ENCODE measurements at places on chromosomes 7 and 10.

DNA sequence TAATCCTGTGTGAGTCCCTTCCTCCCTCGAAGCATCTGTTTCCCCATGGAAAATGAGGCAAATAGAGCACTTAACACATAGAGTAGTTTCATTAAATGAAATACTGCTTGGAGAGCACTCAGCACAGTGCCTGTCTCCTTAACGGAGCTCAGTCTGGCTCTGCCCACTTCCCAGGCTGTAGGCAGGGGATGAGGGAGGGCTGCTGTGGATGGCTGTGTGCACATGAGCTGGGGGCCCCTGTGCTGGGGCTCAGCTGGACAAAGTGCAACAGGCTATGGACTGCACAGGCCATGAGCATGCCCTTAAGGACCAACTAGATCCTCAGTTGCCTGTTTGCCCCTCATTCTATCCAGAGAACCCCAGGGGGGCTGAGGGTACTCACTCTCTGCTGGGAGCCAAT lies 14.5 kb downstream of the ZCCHC24 start:
- no peak for DNase-seq

- no peak for DNase-seq
These were observed 166.0 kb upstream of the MDFIC start for GRCh38 chr7:114755856-114756255.

DNA sequence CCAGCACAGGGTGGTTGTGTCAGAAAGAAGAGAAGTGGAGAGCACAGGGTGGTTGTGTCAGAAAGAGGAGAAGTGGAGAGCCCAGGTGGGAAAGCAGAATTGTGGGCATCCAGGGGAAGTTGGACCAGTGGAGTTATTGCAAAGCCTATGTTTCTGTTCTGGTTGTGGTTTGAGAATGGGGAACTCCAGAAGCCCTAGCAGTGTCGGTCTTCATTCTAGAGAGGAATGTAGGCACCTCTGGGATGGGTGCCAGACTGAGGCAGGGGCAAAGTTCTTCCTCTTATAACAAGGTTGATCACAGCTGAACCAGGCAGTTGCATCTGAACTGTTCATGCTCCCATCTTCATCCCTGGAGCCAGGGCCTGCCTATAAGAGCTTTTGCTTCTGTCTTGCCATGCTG lies 954 bp downstream of the FSCN3 start:
- no peak for DNase-seq

- DNase-seq: no peak
These were observed 33.6 kb upstream of the GUSB start for GRCh38 chr7:66015440-66016130.

DNA sequence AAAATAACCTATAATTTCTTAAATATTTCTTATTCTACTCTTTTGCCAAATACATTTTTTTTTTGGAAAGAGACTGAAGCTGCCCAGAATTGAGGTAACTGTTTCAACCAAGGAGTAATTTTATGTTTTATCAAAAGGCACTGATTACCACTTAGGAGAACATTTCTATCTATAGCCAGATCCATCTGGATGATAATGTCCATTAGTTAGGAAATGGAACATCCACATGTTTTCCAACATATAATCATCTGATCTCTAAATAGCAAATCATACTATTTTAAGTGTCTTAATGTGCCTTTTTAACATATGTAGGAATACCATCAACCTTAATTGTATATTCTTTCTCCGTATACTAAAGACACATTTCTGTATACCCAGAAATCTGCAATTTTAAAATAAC lies 1068.9 kb downstream of the NXPH1 start:
- no peak for DNase-seq

- no peak for DNase-seq
These were observed 33.0 kb upstream of the LRRTM3 start for GRCh38 chr10:66892871-66893270.
